Hindlimb muscle (tissue), 1 donor: ENCODE measurements at places on chromosomes 2 and 18. TPM values are rescaled to one million over a fixed set of nuclear protein-coding genes. Genes with fewer than 3 reads are reported as not detected.

- no peak for DNase-seq
Measured at GRCh38 chr2:206859330-206859739, 80.0 kb upstream of the CPO start.

DNA sequence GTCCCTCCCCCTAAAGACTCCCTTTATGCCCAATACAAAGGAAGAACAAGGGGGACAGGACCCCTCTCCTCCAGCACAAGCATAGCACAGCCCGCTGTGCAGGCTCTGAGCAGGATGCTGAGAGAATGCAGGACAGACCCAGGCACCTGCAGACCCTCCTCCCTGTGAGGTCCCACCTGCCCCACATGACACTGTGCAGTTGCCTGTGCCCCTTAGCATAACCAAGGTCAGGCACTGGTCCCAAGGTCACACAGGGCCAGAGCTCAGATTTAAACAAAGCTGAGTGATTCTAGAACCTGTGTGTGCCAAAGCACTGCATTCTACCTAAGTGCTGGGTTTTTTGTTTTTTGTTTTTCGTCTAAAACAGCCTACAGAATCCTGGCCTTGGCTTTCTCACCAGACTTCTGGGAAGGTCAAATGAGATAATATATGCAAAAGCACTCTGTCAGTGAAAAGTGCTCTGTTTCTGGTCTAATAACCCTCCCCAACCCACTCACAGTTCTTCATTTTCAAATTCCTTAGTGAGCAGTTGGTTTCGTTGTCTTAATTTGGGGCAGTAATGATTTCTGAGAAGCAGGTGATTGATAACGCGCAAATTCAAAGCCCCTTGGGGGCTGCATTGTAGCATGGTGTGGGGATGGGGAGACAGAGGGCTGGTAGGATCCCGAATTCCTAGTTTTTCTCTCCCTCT is 125.7 kb downstream of the KCTD1 start:
- no peak for DNase-seq

GRCh38 chr2:206392118-206392517 is 51.2 kb upstream of the ADAM23 start:
- DNase-seq = no peak

GRCh38 chr2:8432706-8433336 is 249.0 kb upstream of the ID2 start:
- DNase-seq = no peak

- DNase-seq = no peak
Measured at GRCh38 chr18:36635414-36636096, 193.2 kb downstream of the TPGS2 start.

- DNase-seq = no peak
Measured at GRCh38 chr2:7639476-7639875, 722.3 kb downstream of the RNF144A start.

DNA sequence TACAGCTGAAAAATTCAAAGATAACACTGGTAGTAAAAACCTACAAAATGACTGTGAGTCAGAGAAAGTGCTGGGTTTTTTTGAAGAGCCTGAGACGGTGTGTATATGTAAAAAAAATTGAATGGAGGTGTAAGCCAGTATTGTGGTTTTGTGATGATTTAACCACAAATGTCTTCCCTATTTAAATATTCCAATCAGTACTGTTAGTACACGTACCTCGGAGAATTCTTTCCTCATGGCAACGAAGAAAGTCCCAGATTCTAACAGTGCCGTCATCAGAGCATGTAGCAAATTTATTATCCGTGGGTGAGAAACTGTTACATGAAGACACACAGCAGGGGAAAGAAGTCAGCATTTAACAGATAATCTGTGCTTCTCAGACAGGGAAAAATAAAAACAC is 48.1 kb downstream of the WDR33 start:
- no peak for DNase-seq

Gene NT5DC4
- polyA plus RNA-seq = not detected

Gene SULT1C4
- polyA plus RNA-seq = 17.3 TPM

Gene CLEC4F
- polyA plus RNA-seq = 0.36 TPM
